ENCODE measurements at places on chromosomes 4 and X. TPM values are rescaled to one million over a fixed set of nuclear protein-coding genes. Genes with fewer than 3 reads are reported as not detected.
A peak's percentile ranks its signal among the peaks of the same experiment; 100 is the strongest.

DNA sequence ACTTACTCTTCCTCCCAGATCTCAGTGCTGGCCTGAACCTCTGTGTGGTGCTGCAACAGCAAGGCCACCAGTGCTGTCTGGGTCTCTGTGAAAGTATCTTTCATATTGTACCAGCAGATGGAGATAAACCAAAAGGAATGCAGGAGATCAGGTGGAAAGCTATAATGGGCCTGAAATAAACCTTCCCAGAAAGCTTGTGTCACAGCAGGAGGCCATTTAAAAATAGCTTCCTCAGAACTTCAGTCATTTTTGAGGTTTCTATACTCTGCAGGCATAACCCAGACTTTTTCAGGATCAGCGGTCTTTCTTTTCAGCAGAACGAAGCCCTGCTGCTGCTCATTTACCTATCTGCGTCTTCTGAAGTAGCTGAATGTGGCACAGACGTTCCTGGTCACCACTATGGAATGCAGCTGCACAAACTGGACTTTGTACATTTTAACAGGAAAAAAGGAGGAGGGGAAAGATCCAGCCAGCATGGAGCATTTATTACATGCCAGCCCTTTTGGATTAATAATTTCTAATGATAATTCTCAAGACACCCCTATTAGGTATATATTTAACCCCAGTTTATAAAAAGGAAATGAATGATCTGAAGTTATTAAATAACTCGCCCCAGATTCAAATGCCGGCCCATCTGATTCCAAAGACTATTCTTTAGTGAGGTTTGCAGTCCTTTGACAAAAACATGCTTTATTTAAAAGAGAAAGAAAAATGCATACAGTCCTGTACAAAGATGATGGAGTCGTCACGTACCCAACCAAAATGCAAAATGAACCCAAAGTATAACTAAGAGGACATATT lies 119.7 kb downstream of the NFKB1 start:
- DNase-seq: no peak

NALF2 gene
- 15.9 TPM for total RNA-seq

MAGEB1 gene
- total RNA-seq: not detected

- no peak for DNase-seq
Measured at GRCh38 chr4:54085284-54085683, 14.7 kb upstream of the GSX2 start.

DNA sequence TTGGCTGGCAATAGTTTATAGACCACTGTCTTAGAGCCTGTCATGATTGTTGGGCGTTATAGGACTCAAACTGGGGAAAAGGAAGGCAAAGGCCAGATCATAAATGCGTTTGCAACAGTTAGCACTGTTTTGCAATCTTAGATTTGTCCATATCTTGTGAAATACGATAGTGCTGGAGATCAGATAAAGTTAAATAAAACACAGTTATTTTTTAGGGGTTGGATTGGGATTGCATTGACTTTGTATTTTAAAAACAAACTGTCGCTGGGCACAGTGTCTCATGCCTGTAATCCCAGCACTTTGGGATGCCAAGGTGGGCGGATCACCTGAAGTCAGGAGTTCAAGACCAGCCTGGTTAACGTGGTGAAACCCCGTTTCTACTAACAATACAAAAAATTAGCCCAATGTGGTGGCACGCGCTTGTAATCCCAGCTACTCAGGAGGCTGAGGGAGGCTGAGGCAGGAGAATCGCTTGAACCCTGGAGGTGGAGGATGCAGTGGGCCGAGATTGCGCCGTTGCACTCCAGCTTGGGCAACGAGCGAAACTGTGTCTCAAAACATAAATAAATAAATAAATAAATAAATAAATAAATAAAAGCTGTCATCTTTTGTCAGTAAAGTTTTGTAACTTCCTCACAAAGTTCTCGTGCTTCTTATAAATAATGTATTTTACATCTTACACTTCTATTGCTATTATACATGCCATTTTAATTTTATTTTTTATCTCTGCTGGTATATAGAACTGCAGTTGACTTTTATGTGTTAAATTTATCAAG lies 117.2 kb downstream of the KDM6A start:
- no peak for DNase-seq

DNA sequence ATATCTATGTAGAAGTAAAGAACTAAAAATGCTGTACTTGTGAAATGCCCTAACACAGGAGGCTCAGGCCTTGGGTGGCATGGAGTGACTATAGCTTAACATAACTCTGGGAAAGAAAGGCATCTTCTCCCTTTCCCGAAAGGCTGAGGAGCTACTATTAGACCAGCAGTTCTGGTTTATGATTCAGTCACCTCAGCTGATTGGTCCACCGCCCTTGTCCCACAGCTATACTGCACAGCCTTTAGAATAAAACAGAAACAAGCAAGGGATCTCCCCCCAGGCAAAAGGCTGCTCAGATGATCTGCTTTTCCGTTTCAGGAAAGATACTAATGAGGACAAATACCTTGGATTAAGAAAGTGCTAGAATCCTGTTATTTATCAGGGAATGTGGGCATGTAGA lies 171.3 kb downstream of the SNCA start:
- no peak for DNase-seq

- no peak for DNase-seq
Measured at GRCh38 chrX:19354625-19355024, 10.9 kb downstream of the PDHA1 start.

GRCh38 chr4:40454816-40455215 lies 119.7 kb downstream of the CHRNA9 start:
- DNase-seq: no peak

- DNase-seq: no peak
Measured at GRCh38 chrX:150092549-150092948, 154.3 kb upstream of the EOLA2 start.

FAM236C gene
- total RNA-seq: not detected

GRCh38 chr4:11585506-11585905 lies 156.8 kb upstream of the HS3ST1 start:
- DNase-seq: no peak

RHOXF2B gene
- not detected for total RNA-seq

GRCh38 chrX:40049084-40049641 lies 48.6 kb downstream of the BCOR start:
- no peak for DNase-seq

GRCh38 chr4:7985072-7985471 lies 45.4 kb upstream of the AFAP1 start:
- no peak for DNase-seq

DNA sequence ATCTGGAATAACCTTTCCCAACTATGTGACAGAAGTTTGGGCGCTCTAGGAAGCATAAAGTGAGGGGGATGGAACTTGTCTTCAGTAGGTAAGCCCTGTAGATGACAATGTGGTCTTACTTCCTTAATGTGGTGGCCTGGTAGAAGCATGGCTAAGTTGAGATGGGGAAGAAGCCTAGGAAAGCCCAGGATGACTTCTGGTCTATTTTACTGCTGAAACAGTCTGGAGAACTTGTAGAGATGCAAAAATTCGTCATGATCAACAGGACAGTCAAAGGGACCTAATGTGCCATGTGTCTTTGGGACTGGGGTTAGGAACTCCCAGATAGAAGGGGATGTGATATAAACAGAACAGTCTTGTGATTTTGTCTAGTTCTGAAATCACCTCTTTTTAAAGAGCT lies 40.8 kb downstream of the CCNG2 start:
- DNase-seq: no peak

- no peak for DNase-seq
Measured at GRCh38 chr4:8732092-8732491, 139.5 kb downstream of the CPZ start.

NPY1R gene
- 0.59 TPM for total RNA-seq

DNA sequence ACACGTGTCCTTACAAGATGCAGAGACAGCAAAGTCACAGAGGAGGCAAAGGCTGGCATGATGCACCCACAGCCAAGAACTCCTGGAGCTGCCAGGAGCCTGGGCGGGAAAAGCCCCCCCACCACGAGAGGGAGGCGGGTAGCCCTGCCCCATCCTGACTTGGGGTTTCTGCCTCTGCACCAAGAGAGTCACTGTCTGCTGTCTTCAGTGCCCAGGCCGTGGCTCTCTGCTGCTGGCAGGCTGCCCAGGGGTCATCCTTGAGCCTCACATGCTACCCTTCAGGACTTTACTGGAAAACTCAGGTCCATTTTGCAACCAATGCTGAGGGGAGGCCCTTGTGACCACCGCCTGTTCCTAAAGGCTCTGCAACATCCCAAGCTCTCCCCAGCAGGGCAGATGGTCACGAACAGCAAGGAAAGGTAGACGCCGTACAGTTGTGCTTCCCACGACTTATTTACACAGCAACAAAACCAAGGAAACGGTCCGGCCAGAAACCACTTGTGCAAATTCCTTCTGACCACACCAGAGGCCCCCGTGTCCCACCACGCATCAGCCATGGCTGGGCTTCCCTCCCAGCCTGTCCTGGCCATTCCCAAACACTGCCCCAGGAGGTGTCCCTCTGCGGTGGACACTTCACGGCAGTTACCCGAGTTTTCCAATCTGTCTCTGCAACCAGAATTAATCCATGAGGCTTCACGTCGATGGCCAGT lies 56.9 kb downstream of the ACOX3 start:
- DNase-seq: no peak

- DNase-seq: no peak
Measured at GRCh38 chr4:127609484-127609883, 23.3 kb upstream of the INTU start.

DNA sequence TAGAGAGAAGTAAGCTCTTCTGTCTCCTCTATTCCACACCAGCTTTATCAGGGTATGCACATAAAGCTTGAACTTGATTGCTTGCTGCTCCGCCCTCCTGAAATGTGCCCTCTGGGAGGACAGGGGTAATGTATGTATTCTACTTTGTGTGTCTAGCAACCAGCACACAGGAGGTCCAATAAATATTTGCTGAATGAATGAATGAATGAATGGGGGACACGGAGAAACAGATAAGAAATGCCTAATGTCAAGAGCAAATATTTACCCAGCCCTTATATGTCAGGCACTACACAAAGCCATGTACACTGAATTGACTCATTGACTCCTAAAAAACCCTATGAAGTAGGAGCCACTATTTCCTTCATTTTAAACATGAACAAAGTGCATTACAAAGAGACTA lies 2.3 kb upstream of the MSL3 start:
- no peak for DNase-seq

KLHL34 gene
- 17.5 TPM for total RNA-seq

DNA sequence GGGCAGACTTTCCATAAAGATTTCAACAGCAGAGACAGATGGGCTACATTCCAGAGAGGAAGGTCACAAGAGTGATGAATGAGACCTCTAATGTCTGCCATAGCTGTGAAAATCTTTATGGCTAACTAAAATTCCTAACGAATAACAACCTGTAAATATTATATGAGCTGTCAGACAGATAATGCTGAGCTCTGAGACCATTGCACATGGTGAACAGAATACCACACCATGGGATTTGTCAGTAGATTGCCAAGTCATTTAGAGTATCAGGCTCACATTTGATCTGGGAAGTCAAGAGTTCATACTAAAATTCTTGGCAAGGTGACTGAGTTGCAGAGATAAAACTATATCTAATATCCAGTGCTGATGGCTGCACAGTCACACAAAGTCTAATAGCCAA lies 259.2 kb upstream of the FTHL17 start:
- no peak for DNase-seq

- DNase-seq: no peak
Measured at GRCh38 chr4:74682567-74683359, 111.6 kb downstream of the BTC start.

GRCh38 chrX:131704136-131704695 lies 160.3 kb downstream of the OR13H1 start:
- DNase-seq: peak; percentile 8

GRCh38 chr4:185920171-185920570 lies 108.2 kb upstream of the SORBS2 start:
- DNase-seq: no peak

DNA sequence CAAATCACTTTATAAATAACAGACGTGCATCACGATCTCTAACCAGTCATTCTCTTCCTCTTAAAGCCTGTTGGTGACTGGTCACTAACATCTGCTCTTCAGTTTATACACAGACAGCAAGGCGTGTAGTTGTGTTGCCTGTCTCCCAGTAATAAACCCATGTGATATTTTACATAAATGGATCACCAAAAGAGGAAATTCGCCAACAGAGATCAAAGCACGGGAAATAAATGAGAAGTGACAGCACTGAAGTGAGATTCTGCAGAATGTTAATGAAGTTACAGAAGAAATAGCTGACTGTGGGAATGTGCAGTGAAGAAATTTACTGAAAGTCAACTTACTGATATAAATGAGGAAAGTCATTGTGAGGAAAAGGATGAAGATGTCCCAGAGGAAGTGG lies 47.0 kb downstream of the AFF1 start:
- DNase-seq: no peak

DNA sequence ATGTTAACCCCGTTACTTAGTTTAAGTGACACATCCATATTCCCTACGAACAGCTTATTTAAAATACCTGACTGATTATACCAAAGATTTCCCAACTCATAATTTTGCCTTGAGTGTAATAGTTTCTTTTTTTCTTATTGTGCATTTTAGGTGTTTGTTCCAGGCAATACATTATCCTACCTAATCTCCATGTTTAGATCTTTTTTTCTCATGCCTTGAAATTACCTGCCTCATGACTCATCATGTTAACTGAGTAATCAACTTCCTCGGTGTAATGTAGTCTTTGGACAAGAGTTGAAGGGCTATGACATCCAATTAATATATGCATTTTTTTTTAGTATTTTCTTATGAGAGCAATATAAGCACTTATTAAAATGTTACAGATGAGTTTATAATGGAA lies 228.7 kb upstream of the ANKRD50 start:
- no peak for DNase-seq

DNA sequence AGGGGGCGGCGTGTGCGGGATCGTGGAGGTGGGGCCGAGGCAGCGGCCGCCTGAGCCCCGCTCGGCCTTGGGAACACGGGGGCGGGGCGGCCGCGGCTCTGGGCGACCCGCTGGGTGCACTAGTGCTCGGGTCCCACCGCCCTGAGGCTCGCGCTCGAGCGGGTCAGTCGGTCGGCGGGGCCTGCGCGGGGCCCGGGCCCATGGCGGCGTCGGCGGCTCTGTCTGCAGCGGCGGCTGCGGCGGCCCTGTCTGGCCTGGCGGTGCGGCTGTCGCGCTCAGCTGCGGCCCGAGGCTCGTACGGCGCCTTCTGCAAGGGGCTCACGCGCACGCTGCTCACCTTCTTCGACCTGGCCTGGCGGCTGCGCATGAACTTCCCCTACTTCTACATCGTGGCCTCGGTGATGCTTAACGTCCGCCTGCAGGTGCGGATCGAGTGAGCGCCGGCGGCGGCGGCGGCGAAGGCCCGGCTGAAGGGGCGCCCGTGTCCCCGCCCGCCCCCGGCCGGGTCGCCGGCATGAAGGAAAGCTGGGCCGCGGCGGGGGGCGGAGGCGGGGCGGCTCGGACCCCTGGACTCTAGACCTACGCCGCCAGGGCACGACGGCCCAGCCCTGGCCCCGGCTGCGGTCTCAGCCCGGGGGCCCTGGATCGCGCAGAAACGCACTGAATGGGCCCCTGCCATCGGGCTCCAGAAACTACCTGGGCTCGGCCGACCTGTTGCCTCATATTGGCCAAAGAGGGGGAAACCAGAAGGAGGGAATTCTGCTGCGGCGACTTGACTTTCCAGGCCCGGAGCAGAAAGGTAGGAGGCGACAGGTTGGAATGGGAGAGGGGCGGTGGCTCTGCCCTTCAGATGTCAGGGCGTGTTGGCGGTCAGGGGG lies at the start of gene SMIM10L2A:
TSS of gene SMIM10L2A (plus strand) at position 13 of the 878 bp plus-strand sequence. CDS start at position 201, 188 bp downstream.
- DNase-seq: no peak

GRCh38 chrX:50154429-50154828 lies 46.4 kb downstream of the AKAP4 start:
- no peak for DNase-seq

GRCh38 chr4:147860960-147861359 lies 129.1 kb downstream of the ARHGAP10 start:
- peak; percentile 39 for DNase-seq

All from heart right ventricle (tissue), 16 donors.